Non-pigmented ciliary epithelial cell (primary cell): ENCODE measurements at places on chromosomes 12 and 14.

DNA sequence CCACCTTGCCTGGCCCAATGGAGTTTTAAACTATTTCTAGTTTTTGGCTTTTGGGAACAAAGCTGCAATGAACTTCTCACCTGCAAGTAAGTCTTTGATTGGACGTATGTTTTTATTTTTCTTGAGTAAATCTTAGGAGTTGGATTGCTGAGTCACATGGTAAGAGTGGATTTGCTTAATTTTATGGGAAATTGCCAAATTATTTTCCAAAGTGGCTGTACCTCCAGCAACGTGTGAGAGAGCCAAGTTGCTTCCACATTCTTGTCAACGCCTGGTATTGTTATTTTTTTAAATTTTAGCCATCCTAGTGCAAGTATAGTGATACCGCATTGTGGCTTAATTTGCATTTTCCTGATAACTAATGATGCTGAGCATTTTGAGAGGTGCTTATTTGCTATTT, 136.6 kb downstream of the LMNTD1 start:
- DNase-seq = no peak

DNA sequence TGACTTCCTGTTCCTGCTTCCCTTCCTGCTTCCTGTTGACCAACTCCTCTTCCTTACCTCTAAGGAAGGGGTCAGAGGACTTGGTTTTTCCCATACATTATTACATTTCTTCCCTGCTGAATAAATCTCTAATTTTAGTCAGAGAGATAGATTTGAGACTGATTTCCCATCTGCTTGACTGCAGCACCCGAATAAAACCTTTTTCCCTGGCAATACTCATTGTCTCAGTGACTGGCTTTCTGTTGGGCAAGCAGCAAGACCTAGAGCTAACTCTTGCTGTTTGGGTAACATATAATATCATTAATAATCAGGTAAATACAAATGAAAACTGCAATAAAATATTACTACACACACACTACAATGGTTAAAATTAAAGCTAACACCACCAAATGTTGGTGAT, 132.2 kb downstream of the FSCB start:
- no peak for DNase-seq

- no peak for DNase-seq
Measured at GRCh38 chr14:96352708-96353107, 10.4 kb downstream of the ATG2B start.

- peak; percentile 11 for DNase-seq
Measured at GRCh38 chr14:77186911-77187648, 5.5 kb downstream of the TMEM63C start.
